ENCODE measurements at places on chromosomes 16 and 17.

- DNase-seq = no peak
Observed at GRCh38 chr16:4506450-4506849, 30.3 kb downstream of the HMOX2 start.

- no peak for DNase-seq
Observed at GRCh38 chr17:43543771-43544575, 2.2 kb downstream of the ETV4 start.

GRCh38 chr16:89918453-89919347, at the start of gene MC1R:
MC1R (plus strand) TSS chr16:89918862; CDS start chr16:89919259, 397 bp downstream.
- no peak for DNase-seq

DNA sequence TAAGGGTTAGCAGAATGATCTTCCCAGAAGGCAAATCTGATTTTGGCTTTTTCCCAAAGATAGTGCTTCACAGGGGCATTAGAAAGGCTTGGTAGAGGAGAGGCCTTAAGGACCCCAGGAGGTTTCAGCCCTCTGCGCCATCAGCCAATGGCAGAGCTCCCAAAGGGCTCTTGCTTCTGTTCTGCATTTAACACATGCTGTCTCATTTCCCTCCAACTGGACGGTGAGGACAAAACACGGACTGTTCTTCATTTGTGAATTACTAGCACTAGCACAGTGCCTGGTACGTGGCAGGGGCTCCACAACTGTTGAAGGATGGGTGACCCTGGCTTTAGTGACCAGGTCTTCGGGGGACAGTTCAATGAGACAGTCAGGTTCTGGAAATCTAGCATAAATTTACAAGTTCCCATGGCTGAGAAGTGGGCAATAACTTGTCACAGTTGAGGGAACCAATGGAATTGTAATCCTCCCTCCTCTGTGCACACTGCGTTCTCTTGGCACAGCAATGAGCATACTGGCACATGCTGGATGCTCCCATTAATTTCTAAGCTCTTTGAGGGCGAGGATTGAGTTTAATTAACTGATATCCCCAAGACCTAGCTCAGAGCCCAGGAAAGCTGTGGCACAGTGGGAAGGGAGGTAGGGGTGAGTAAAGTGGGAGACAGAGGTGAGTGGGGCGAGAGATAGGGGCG, 45.4 kb downstream of the COG7 start:
- no peak for DNase-seq

- no peak for DNase-seq
Observed at GRCh38 chr16:24349320-24349719, 93.2 kb downstream of the CACNG3 start.
